NCI-H2227 treated with DMSO at 0.1 percent for 48 hours (cell line): ENCODE measurements at places on chromosomes 2 and 18.

- no peak for DNase-seq
Observed at GRCh38 chr18:70365361-70365760, 76.5 kb downstream of the SOCS6 start.

DNA sequence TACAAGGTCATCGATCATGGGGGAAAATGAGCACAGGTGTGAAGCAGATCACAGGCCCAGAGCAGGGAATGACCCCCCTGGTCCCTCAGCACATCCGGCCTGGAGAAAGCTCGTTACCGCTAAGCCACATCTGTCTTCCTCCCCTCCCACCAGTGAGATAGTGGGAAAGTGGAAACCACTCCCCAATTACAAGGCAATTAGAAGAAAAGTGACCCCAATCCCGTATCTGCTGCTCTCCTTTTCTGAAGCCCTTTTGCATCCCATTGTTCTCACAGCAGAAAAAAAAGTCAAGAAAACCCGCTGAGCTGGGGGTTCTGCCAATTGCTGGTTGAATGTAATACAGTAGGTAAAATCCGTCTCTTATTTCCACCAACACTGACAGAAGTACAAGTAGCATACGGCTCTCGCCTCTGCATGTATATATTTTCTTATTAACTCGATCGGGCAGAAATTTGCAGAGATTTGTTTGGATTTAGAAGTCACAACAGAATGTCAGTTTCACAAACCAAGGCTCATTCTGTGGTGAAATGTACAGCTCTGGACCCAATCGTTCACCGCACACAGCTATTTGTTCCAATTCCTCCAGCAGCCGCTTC is 287.0 kb downstream of the TCF4 start:
- DNase-seq: peak; percentile 83

DNA sequence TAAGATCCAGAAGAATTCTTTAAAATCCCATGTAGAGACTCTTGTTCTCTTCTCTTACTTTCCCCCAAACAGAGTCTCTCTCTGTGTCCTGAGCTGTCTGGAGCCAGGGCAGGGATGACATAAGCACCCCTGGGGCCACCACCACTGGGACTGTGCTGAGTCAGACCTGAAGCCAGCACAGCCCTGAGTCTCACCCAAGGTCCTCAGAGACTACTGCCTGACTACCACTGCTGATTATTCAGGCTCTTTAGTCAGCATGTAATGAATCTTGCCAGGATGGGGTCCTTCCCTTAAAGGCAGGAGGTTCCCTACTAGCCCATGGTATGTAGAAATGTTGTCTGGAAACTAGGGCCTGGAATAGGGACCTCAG is 34.9 kb upstream of the DYNC1I2 start:
- no peak for DNase-seq

- DNase-seq: no peak
Observed at GRCh38 chr2:1655461-1655860, 88.9 kb downstream of the PXDN start.

- DNase-seq: no peak
Observed at GRCh38 chr18:73047688-73048087, 179.9 kb upstream of the NETO1 start.

DNA sequence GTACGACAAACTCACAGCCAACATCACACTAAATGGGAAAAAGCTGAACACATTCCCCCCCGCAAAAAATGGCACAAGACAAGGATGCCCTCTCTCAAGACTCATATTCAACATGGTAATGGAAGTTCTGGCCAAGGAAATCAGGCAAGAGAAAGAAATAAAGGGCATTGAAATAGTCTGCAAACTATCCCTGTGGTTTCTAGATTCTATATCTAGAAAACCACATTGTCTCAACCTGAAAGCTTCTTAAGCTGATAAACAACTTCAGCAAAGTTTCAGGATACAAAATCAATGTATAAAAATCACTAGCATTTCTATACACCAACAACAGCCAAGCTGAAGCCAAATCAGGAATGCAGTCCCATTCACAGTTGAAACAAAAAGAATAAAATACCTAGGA is 294.6 kb upstream of the CYP26B1 start:
- no peak for DNase-seq

GRCh38 chr18:50014606-50015005 is 180.3 kb downstream of the MYO5B start:
- DNase-seq: no peak

DNA sequence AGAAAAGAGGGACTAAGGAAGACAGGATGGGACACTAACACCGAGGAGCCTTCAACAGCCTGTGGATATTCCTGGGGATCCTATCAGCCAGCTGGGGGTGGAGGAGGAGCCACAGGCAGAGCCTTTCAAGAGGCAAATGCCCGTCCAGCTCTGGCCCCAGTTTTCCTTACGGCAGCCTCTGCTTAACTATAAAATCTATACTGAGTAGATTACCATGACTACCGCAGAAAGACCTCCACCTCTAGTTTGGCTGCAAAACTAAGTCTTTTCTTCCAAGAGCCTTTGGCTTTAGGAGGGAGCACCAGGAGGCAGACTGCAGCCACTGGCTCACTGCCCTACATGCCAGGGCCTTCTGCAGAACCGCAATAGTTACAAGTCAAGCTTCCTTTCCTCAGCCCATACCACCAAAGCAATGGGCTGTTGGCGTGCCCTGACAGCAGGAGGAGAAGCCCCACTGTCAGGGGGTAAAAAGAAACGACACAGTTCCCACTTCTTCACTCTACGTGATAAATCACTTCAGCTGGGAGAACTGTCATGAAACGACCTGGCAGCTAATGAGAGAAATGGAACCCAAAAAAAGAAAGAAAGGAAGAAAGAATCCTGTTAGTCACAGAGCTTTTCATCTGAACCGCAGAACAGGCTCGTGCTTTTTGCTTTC is 25.1 kb upstream of the CREB1 start:
- DNase-seq: peak; percentile 49

DNA sequence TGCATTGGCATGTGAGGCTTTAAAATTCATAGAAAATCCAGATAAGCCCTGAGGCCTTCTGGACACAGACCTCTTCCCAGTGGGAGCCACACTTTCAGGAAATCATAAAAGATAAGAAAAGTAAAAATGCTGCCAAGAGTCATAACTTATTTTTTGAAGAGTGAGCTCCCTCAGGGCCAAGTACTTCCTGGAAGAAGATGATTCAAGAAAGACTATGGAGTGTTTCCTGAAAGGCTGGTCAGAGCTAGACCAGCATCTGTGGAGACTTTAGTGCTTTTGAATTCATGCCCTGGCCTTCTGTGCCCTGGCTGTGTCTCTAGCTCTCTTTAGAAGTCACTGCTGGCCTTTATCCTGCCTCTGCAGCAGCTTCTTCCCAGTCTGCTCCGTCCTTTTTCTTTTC is 6.4 kb upstream of the XDH start:
- DNase-seq: no peak

- DNase-seq: no peak
Observed at GRCh38 chr18:64210401-64210949, 61.6 kb upstream of the LINC00305 start.

GRCh38 chr2:95308426-95308990 is 11.4 kb downstream of the KCNIP3 start:
- DNase-seq: no peak
